ENCODE measurements at places on chromosomes 6 and 20.
A peak's percentile ranks its signal among the peaks of the same experiment; 100 is the strongest.

- no peak for DNase-seq
- no peaks in the 10 kb centered on the region for H3K27me3 ChIP-seq
- peaks cover 89% of the 10 kb centered on the region for H3K4me1 ChIP-seq
- H3K36me3 ChIP-seq, result no peaks in the 10 kb centered on the region
- H3K27ac ChIP-seq, result no peak overlapping the region
Measured at GRCh38 chr6:85456782-85457181, 6.9 kb downstream of the NT5E start.

- no peak for DNase-seq
- peak overlapping the region; percentile 77 for H3K27ac ChIP-seq
- H3K36me3 ChIP-seq, result peaks cover 66% of the 10 kb centered on the region
- peaks cover 45% of the 10 kb centered on the region for H3K4me1 ChIP-seq
Measured at GRCh38 chr6:37021356-37022129, 16.1 kb downstream of the FGD2 start.

DNA sequence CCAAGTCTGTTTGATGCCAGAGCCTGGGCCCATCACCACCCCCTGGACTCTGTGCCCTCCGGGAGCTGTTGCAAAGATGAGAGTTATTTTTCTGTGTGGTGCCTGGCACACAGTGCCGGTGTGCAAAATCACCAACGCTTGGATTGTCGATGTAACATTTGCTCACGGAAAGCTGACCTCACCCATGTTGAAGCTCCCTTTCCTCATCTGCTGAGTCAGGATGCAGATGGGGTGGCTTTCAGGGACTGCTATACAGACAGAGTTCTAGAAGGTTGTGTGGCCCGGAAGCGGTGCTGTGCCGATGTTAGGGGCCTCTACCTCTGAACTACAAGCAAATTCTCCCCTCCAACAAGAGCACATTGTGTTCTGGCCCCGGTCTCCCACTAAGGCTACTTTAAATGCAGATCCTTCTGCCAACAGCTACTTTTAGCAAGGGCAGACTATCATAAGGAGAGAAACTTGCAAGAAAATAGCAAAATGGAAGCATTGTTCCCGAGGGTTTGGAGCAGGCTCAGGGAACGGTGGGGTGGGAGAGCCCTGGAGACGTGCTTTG is 34.0 kb downstream of the EYA2 start:
- H3K27ac ChIP-seq, result no peak overlapping the region
- peaks cover 26% of the 10 kb centered on the region for H3K27me3 ChIP-seq
- H3K36me3 ChIP-seq, result no peaks in the 10 kb centered on the region
- no peaks in the 10 kb centered on the region for H3K4me1 ChIP-seq
- no peak overlapping the region for H3K4me3 ChIP-seq
- no peak for DNase-seq

- no peak overlapping the region for H3K4me3 ChIP-seq
- no peak for DNase-seq
- H3K27me3 ChIP-seq, result no peaks in the 10 kb centered on the region
- no peaks in the 10 kb centered on the region for H3K4me1 ChIP-seq
Measured at GRCh38 chr20:32807706-32808105, 12.0 kb upstream of the MAPRE1 start.

All from stimulated activated naive B cell treated with anti-CD40 and anti-IgM and Interleukin-4, amounts not matched to agents 10 μg/mL and 1 μg/mL and 100 μg/mL, for 72 hours (primary cell).